ENCODE measurements at places on chromosomes 6 and 20.

DNA sequence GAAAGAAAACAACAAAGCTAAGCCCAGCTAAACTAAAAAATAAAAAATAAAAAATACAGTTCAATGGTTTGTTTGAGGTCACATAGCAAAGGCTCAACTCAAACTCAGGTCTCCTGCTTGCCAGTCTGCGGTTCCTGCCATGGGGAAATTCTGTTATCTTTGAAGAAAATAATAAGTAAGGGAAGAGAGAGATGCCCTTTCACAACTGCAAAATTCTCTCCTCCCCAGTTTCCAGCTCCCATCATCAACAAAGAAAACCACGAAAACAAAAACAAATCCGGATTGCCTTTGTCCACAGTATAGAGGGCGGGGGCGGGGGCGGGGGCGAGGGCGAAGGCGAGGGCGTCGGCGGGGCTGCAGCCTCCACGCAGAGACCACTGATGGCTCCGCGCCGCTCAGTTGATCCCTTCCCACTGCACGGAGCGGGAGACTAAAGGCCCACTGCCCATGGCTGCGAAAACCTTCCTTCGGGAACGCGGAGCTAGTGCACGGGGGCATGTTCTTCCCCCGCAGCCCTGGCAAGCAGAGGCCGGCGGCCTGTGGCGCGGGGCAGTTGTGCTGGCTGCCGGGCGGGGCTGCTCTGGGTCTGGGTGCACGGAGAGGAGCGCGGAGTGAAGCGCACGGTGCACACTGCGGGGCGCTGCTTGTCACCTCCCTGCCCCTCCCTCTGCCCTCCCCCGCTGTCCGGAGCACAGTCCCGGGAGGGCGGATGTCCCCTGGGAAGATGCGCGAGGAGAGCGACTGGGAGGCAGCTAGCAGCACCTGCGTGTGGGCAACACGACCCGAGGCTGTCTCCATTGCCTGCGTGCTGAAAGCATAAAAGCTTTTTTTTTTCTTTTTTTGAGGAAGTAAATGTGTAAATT lies 54.1 kb upstream of the TPD52L1 start:
- peak; percentile 48 for DNase-seq

DNA sequence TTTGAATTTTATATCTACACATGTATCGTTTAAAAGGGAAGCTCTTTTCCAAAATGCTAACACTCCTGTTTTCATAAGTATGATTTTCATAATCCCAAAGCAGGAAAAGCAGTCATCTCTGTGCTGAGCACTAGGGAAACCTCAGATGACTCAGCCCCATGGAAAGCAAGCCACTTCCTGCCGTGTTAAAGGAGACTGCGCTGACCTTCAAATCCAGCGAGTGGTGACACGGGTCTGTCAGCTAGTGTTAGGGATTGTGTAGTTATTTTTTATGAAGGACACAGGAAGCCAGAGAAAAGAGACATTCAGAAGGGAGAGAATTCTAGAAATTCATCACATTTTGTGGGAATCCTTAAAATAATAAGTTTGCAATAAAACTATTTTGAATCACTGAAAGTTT lies 57.0 kb upstream of the CD93 start:
- DNase-seq, result peak; percentile 88

DNA sequence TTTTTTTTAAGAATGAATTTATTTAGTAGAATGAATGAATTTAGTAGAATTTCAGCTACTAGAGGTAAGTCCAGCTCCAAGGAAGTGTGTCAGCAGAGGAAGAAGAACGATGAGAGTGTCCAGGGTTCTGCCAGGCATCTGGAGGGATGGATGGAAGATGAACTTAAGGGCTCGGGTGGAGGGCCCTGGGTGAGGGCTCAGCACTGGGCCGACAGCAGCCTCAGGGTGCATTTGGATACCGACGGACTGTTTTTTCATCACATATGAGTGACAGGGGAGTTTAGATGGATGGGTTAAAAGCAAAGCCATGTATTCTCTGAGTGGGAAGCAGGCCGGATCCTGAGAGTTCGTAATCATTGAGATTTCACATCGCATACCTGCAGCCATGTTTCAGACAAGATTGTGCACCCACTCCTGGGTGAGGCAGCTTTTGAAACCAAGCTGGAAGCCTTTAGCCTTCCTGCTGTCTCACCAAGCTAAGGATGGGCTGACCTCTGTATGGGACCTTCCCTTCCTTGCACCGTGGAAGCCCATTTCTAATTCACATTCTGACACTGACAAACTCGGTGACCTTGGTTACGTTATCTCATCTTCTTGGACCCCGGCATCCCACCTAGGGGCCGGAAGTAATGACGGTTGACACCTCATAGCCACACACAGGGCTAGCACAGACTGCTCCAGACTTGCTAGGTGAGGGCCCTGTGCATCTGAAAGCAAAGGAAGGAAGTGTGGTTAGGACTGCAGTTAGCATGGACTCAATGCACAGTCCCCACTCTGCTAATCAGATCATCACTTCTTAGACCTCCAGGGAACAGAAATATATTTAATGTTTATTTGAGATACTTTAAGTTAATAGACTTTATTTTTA lies 228.5 kb downstream of the SLC24A3 start:
- DNase-seq, result no peak

GRCh38 chr6:100228834-100229441 lies 234.9 kb upstream of the MCHR2 start:
- peak; percentile 30 for DNase-seq

- DNase-seq, result no peak
These were observed 164.4 kb upstream of the TAB2 start for GRCh38 chr6:149153100-149153499.

- DNase-seq, result no peak
These were observed 139.3 kb upstream of the SLC22A16 start for GRCh38 chr6:110615722-110616121.

DNA sequence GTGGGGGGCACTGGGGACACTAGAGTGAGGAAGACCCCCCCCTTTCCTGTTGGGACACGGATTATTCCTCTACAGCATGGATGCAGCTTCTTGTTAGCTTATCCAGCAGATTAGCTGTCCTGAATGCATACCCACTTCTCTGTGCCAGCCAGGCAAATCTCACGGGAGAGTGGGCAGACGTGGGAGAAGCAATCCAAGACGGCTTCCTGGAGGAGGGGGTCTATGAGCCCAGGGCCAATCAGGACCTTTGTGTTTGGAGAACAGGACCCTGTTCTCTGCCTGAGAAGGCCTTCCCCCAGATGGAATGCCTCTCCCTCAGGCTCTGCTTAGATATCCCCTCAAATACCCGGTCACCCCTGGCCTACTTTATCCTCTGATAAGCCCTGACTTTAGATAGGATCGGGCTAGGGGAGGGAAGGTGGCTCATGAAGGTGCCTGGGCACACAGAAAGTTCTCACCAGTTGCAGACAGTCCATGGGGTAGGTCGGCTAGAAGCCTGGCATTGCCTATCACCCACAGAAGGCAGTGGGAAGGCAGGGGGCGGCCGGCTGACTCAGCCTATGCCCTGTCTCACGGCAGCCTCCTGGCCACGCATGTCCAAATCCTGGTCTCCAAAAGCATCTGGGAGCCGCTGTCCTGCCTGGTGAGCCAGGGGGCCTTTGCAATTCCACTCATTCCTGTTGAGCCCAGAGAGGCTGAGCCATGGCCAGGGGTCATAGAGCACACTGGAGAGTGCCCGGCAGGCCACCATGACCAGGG lies 34.7 kb downstream of the SUN5 start:
- no peak for DNase-seq

DNA sequence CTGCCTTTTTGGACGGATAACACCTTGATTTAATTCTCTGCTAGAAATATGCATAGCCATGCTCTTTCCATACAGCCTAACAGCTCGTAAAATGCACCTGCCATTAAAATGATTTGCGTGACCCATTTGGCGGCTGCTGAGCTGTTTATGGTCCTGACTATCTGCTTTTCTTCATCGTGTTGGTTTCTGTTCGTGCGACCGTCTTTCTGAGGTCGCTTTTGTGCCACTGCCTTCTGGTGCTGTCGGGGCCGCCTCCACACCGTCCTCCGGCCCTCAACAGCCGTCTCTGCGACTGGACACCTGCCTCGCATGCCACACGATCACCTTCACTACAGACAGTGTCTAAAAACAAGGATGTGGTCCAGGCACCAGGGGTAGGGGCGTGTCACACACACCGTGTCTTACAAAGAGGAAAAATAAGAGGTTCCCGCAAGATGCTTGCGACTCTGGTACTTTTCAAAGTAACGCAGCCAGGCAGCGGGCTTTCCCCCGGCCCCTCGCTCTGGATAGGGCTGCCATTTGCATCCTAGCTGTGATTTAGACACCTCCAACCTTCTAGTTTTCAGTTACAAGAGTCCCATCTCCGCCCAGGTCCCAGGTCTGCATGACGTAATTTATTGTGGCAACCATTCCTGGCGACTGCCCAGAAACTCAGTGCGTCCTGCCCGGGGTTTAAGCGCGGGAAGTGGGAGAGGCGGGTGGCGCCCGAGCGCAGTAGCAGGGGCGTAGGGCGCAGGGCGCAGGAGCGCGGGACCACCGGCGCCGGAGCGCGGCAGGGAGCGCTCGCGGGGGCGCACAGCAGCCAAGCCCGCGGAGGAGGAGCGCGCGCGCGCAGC lies at the start of gene STMND1:
TSS of gene STMND1 (plus strand) at position 629 of the 836 bp plus-strand sequence. CDS start 208 bp downstream, outside the sequence.
- DNase-seq, result no peak

- DNase-seq, result no peak
These were observed 53.7 kb downstream of the PPP1R16B start for GRCh38 chr20:38859070-38859690.

DNA sequence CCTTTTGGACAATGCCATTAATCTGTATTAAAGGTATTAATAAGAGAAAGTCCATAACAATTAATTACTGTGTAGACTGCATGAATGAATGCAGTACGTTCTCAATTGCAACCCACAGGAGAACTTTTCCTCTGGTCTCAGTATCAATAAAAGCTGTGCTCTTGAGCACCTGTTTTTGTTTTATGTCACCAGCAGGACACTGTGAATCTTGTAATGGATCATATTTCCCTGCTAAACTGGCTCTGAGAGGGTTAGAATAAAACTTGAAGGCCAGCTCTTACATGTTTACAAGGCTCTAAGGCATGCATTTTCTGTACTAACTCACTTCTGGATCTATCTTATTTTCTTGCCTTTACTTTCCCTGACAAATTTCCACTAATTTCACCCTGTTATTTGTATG lies 214.3 kb upstream of the PLN start:
- no peak for DNase-seq

GRCh38 chr6:45870531-45870930 lies 145.1 kb downstream of the CLIC5 start:
- no peak for DNase-seq

DNA sequence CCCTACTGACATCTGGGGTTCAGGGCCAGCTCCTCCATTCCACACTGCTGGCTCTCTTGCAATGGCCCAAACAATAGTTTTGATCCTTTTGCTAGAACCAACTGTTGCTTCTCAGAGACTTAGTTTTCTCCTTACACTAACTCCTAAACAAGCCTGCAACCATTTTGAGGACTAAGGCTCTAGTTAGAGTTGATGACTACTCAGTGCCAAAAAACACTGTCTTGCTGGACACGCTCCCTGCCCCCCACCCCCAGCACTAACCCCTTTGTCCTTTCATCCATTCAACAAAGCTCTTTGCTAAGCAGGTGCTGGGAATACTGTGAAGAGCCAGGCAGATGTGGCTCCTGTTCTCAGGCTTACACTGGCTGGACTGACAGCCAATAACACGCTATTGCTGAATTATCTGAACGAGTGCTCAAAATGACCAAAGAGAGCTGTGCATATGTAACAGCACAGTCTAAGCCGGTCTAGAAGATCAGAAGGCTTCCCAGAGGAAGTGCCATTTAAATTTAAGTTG lies 17.6 kb downstream of the GCLC start:
- DNase-seq, result no peak

DNA sequence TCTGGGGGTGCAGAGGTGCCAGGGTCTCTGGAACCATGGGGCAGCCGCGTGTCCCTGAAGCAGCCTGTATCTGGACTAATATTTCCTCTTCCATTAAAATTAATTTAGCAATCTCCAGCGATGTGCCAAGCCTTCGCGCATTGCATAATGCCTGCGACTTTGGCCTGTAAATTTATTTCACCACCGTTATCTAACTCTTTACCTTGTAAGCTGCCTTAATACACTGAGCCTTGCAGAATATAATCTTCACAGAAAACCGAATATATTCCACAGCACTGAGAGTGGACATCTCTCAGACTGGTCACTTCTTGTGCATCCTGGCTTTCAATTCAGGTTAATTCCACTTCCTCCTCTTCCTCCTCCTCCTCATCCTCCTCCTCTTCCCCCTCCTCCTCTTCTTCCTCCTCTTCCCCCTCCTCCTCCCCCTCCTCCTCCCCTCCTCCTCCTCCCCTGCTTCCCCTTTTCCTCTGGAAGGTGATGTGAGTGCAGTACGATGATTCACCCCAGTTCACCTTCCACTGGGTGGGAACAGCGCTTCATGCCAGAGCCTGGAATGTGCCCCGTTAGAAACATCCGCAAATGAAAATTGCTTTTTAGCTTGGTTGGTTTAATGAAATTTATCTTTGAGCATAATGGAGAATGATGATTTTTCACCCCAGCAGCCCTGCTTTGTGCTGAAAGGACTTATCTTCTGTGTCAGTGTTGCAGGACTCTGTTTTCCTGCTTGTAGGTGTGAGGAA lies 101.4 kb downstream of the CDH4 start:
- DNase-seq, result peak; percentile 21

DNA sequence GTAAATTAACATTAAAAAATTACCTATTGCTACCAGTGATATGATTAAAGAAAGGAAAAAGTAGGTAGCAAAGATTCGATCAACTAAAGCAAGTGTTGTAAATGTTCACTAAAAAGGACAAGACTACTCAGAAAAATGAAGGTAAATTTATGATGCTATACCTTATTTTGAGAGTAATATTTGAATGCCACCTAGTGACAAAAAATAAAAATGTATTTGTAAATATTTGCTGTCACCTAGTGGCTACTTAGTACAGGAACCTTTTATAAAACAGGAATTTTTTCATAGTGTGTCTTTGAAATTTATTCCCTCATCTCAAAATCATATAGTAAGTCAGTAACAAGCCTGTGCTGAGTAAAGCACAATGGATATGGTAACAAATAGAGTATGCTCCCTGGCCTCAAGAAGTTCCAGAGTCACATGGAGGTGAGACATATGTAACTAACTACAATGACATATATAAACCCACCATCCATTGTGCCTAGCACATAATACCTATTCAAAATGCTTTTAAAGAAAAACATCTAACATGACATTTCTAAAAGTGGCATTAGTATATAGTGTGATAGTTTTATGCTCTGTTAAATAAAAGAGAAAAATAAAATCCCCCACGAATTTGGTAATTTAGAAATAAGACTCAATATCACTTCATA lies 193.1 kb upstream of the SIM1 start:
- peak; percentile 10 for DNase-seq

DNA sequence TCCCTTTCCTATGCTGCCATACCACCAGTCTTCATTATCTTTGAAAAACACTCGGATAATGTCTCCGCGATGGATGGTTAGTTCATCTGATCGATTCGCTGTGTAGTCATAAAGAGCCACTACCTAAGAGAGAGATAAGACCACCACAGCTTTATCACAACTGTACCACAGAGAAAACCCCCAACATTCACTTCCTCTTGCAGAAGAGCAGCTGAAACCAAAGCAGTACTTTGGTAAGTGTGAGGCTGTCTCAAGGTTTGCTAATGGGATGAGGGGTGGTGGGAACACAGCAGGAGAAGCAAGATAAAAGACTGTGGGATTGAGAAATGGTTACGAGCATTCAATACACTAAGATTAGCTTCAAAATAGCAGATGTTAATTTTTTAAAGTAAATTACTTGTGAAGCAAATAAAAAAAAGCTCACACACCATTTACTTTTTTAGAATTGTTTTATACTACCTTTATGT lies 142.1 kb downstream of the MYB start:
- DNase-seq, result no peak

All from H4 (cell line).